ENCODE measurements at places on chromosomes 4 and X.

DNA sequence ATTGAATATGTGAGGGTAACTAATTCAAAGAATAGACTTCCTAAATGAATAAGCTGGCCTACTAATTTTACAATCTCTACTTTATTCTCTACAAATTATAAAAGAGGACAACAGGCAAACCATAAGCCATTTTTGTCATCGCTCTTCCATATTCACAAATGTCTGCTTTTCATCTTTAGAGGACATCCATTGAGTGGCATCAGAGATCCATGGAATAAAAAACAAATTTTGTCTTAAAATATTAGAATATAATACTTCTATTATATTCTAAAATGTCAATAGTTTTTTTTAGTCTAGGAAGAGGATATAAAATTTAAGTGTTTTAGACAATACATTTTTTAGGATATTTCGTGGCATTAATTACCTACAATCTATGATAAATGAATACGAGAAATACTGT, 300.9 kb upstream of the TACR3 start:
- DNase-seq, result no peak

- no peak for DNase-seq
These were observed 37.4 kb downstream of the MGARP start for GRCh38 chr4:139242511-139243051.

DNA sequence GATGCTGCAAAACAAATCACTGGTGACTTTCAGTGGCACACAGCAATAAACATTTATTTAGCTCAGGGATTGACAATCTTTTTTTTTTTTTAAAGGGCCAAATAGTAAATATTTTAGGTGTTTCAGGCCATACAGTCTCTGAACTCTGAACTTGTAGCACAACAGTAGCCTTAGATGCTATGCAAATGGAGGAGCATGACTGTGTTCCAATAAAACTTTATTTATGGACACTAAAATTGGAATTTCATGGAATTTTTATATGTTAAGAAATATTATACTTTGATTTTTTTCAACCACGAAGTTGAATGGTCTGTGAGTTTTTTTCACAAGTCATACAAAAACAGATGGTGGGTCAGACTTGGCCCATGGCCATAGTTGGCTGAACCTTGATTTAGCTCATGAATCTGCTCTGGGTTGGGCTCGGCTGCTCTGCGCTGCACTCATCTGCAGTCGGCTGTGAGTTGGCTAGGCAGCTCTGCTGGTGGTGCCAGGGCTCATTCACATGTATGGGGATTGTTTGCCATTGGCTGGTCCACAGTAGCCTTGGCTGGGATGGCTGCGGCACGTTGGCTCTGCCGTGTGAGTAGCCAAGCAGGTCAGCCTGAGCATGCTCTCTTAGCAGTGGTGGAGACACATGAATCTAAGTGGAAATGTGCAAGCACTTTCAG, 231.7 kb upstream of the PGRMC2 start:
- no peak for DNase-seq

- DNase-seq, result no peak
These were observed 6.4 kb downstream of the TRIML1 start for GRCh38 chr4:188145601-188146000.

- no peak for DNase-seq
These were observed 81.5 kb downstream of the SLIT2 start for GRCh38 chr4:20333141-20333715.

- DNase-seq, result no peak
These were observed 39.9 kb downstream of the FAM149A start for GRCh38 chr4:186144198-186144945.

GRCh38 chr4:22921936-22922335, 229.2 kb downstream of the GBA3 start:
- DNase-seq, result no peak

GRCh38 chr4:133484287-133484686, 335.2 kb downstream of the PCDH10 start:
- no peak for DNase-seq

GRCh38 chr4:77395481-77395880, 210.1 kb upstream of the CXCL13 start:
- DNase-seq, result no peak

- no peak for DNase-seq
These were observed 509.3 kb downstream of the CENPC start for GRCh38 chr4:67035986-67036385.

GRCh38 chr4:41452484-41453225, 85.3 kb upstream of the LIMCH1 start:
- DNase-seq, result no peak

DNA sequence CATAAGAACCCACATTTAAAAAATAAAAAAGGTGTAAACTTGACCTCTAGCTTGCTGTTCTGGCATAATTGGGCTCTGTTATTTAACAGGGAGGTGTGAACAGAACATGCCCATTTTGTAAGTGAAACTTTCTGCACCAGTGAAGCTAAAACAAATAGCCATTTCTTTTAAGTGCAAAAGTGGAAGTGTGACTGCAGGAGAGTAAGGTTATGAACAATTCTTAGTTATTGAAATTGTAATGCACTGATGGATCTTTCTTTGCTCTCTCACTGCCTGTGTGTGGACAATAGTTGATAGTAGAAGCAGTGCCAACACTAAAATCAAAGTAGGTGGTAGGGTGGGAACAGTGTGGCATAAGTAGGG, 12.6 kb downstream of the P2RY10 start:
- DNase-seq, result no peak

- no peak for DNase-seq
These were observed 644.8 kb upstream of the LCORL start for GRCh38 chr4:18666322-18666721.

- DNase-seq, result no peak
These were observed 372.2 kb downstream of the TRIML1 start for GRCh38 chr4:188511431-188511830.

All from stimulated activated CD8-positive, alpha-beta memory T cell treated with anti-CD3 and anti-CD28 coated beads, Interleukin-2, amount 100 ng/mL, for 1 hour (primary cell).